ENCODE measurements at places on chromosomes 11 and 22.

GRCh38 chr11:128629516-128630106 is 42.3 kb upstream of the ETS1 start:
- DNase-seq = no peak

DNA sequence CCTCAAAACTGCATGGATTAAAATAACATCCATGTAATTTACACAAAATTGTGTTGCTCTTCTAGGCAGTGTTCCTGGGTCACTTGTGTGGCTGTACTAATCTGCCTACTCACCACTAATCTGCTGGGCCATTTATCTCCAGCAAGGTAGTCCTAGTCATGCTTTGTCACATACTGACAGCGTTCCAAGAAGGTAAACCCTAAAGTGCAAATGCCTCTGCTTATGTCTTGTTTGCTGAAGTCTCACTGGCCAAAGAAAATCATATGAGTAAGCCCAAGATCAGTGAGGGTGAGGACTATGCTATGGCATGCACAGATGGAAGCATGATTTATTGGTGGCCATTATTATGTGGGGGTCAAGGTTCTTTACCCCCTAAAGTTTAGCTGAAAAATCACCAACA is 630.2 kb upstream of the LUZP2 start:
- no peak for DNase-seq

DNA sequence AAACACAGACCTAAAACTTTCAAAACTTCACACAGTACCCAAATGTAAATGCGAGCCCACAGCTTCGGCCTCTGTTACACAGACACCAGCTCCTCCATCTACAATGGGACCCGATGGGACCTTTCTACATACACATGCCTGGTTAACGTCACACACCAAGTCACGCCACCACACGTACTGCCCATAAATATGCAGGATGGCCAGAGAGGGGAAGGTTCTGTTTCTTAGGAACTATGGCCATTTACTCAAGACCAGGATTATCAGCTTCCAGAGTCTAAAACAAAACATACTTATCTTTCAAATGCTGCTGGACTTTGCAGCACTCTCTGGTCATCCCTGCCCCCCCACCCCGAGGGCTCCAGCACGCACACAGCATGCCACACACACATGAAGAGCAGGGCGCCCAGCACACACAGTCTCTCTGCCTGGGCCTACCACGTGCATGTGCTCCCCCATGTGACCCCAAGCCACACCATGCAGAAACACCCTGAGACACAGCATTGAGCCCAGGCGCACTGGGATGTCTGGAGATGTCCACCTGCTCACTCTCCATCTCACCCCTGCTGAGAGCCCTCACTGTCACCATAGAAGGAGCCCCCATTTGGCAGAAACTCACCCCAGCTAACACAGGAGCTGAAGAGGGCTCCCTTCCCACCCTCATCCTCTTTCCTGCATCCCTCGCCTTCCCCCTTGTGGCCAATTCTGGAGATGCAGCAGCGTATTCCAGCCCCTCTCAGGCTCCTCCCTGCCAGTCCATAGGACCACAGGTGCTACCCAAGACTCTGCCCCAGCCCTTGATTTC is 61.8 kb downstream of the SLC22A12 start:
- DNase-seq = peak; percentile 50

DNA sequence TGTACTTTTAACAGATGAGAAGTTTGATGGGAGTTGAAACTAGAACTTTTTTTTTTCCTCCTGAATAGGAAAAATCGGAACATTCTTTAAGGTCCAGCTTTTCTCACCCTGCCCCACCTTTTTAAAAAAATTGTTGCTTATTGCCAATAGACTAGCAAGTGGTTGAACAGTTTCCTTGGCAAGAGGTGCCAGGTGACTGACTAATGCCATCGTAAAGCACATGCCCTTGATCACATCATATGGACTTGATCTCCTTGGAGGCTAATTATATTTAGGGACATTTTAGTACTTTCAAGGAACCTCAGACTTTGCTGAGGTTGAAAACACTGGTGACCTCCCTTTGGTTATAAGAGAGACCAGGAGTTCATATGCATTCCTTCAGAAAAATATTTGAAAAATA is 57.6 kb downstream of the MTMR3 start:
- no peak for DNase-seq

DNA sequence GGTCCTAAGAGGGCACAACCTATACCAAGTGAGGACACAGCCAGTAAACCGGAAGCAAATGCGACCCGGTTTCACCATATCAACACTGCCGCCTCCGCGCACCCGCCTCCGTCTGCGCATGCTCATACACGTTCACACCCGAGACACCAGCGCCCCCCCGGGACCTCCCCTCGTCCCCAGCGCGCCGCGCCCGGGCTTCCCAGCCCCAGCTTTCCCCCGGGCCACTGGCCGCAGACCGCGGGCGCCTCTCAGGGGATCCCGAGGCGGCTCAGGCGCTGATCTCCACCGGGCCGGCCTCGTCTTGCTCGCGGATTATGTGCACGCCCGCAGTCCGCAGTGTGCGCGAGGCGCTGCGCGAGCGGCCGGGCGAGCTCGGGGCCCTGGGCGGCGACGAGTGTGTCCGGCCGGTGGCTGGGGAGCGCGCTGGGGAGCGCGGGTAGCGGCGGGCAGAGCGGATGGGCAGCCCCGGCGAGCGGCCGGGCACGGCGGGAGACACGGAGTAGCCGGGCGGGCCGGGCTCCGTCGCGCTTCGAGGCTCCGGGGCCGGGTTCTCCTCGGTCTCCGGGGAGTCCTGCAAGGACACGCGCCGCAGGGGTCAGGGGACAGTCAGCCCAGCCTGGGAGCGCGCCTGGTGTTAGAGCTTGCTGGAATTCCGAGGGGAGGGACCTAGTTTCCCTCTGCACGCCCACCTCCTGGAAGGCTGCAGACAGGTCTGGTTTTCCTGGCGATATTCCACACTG is 2.0 kb downstream of the HEPN1 start:
- DNase-seq = peak; percentile 75

- DNase-seq = no peak
Observed at GRCh38 chr11:9315078-9315688, 790 bp upstream of the TMEM41B start.

GRCh38 chr11:27139742-27140367 is 99.2 kb downstream of the BBOX1 start:
- no peak for DNase-seq

DNA sequence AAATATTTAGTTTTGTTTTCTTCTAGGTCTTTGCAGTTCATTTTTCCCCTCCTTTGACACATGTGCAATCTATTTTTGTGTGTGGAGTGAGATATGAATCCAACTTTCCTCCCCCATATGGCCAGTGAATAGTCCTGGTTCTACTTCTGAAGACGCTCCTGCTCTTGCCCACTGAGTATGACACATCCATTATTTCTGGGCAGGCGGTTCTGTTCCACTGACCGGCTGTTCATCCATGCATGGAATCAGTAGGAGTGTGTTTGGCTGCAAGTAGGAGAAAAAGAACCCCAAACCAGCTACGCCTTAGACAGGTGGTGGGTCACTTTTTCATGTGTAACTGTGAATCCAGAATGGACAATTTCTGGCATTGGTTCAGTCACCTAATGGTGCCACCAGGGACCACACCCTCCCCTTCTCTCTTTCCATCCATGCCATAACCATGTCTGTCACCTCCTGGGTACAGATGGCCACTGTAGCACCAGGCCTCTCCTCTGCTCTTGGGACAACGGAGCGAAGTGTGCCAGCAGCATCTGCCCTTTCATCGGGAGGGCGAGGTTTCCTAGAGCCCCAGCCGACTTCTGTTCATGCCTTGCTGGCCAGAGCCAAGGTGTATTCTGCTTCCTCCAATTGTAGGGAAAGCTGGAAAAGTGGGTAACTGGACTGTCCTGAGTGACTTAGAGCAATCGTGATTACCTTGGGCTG is 67.4 kb upstream of the SLC22A12 start:
- no peak for DNase-seq

DNA sequence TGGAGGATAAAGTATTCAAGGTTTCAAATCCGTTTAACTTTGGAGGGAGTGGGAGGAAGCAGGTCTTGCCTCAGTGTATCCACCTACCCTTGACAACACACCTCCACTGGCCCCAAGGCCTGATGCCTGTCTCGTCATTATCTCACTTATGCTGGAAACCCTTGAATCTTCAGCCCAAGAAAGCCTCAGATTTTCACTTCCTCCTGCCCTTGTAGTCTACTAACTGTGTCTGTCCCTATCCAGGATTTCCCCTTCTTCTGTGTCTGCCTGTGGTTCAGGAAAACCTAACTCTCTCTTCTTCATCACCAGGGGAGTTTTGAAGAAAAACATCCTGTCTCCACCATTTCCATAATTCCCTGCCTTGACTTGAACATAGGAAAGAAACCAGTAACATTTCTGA is 56.1 kb downstream of the SYT9 start:
- DNase-seq = no peak

GRCh38 chr11:121884626-121885025 is 231.4 kb downstream of the BLID start:
- DNase-seq = no peak

DNA sequence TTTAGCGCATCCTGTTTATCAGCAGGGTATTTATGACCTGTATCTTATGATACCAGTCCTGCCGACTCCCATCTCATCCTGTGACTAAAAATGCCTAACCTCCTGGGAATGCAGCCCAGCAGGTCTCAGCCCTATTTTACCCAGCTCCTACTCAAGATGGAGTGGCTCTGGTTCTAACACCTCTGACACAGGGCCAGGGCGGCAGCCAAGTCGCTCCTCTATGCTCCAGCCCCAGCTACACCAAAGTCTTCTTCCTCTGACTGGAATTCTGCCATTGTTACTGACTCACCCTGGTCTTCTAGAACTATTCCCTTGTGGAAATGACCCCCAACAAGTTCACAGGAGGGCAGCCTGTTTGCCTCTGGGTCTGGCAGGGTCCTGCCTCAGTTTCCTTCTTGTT is 7.9 kb upstream of the C1QTNF6 start:
- no peak for DNase-seq

DNA sequence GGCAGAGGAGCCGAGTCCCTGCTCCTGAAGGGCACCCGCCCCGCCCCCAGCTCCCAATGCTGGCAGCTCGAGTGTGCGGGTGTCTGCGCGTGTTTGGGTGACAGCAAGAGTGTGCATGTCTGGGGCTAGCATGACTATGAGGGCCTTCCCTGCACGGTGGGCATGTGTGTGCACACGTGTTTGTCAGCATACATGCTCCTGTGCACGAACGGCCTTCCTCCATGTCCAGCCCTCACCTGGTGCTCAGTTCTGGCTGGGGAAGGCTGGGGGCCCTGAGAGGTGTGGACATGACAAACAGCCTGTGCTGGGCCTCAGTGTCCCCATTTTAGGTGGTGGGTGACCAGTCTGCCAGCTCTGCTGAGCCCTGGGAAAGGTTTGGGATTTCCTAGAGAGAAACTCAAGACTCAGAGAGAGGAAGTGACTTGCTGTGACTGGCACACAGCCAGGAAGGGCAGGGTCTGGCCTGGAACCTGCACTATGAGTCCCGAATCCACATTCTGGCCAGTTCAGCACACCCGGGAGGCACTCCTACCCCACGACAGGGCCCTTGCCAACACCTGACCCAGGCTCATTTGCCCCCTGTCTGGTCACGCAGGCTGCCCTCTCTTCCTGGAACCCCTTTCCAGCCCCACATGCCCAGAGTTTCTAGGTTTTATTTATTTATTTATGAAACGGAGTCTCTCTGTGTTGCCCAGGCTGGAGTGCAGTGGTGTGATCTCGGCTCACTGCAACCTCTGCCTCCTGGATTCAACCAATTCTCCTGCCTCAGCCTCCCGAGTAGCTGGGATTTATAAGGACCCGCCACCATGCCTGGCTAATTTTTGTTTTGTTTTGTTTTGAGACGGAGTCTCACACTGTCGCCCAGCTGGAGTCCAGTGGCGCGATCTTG is 3.3 kb upstream of the SHISA8 start:
- no peak for DNase-seq

- no peak for DNase-seq
Observed at GRCh38 chr22:35984183-35985175, 44.1 kb downstream of the RBFOX2 start.

- DNase-seq = no peak
Observed at GRCh38 chr11:121337740-121338272, 45.2 kb downstream of the SC5D start.

DNA sequence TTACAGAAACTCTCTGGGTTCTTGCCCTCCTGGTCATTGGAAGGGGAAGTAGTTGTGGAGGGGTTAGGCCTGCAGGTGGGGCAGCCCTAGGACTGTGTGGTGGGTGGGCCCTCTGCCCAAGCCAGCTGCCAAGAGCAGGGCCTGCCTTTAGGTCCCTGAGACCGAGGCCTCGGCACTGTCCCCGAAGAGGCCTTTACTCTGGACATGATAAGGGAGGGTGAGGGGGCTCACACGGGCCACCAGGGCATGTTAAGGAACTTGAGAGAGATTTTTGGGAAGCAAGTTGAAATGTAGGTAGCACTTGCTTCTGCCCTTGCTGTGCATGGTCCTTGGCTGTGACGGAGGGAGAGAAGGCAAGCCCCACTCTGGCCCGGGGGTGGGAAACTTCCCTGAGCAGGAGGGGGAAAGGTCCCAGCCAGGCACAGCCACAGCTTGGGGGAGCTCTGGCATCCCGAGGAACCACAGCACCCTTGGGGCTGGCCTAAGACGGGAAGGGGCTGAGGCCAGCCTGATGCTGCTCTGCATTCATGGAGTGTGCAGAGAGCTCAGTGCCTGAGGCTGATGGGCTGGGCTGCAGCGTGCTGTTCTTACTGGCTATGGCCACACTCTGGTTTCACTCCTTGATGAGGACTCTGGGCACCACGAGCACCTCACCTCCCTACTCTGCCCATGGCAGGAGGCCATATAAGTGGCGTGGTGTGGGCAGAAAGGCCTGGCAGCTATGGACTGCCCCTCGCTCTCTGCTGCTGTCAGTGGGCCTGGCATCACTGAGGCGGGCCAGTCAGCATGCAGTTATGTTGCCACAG is 7.8 kb upstream of the RANBP1 start:
- DNase-seq = no peak

DNA sequence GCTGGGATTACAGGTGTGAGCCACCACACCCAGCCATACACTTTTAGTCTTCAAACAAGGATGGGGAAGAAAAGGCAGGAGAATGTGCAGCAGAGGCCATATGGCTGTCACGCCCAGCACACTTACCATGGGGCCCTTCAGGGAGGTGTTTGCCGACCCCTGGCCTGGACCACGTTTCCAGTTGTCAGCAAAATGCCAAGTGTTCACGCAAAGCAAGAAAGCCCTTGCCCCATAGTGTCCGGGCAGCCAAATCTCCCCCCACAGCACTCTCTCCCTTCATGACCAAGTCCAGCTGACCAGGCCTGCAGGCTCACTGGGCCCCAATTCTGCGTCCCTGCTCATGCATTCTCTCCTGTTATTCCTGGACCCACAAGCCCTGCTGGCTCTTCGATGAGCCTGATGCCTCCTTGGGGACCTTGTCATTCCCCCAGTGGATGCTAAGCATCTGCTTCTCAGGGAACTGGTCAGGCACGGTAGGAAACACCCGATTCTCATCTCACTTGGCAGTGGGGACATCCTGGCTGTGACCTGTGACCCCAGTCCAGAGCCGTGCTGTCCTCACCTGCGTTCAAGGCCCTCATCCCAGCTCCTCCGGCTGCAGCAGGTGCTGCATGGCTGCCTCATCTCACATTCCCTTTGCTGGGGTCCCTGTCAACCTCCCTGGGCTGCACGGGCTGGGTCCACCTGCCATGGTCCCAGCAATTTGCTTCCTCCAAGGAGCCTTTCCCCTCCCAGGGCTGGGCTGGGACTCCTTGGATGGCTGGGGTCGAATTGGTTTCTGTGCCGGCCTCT is 96.4 kb downstream of the CTTN start:
- DNase-seq = no peak

GRCh38 chr11:60029015-60029632 is 11.1 kb upstream of the OOSP2 start:
- no peak for DNase-seq

GRCh38 chr11:79501707-79502106 is 60.9 kb upstream of the TENM4 start:
- DNase-seq = no peak

Measured in stimulated activated CD8-positive, alpha-beta memory T cell treated with anti-CD3 and anti-CD28 coated beads, Interleukin-7, amount 100 ng/mL, for 4 hours (primary cell).